ENCODE measurements at places on chromosomes 12 and 14. TPM values are rescaled to one million over a fixed set of nuclear protein-coding genes. Genes with fewer than 3 reads are reported as not detected.
A peak's percentile ranks its signal among the peaks of the same experiment; 100 is the strongest.

The PHLDA1 gene
- total RNA-seq: 46.8 TPM

The SCN8A gene
- 3.4 TPM for total RNA-seq

The MYO1H gene
- total RNA-seq: not detected

- H3K4me3 ChIP-seq: no peak overlapping the region
- no peaks in the 10 kb centered on the region for H3K36me3 ChIP-seq
- DNase-seq: no peak
These were observed 11.2 kb downstream of the MOK start for GRCh38 chr14:102293781-102294180.

DNA sequence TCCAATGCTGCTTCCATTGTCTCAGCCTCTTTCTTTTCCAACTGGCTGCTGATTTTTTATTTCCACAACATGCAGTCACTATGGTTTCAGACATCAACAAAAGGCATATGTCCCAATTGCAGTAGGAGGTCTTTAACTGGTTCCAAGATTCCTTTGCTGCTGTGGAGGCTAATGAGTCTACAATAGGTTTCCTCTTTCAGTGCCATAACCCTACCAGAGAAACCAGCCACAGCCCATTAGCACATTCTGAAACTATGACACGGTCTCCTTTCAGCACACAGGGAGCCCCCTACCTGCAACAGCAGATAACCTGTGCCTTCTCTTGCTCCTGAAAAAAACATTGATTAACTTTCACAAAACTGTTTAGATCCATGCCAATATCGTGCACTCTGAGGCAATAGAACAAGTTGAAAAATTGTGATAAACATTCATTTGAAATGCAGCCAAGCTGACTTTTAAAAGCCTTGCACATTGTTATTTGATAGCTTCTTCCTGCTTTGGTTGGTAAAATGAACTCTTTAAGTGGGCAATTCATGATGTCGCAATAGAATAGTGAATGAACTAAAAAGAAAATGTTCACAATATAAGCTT lies 32.4 kb downstream of the PLEKHG7 start:
- DNase-seq: no peak
- no peak overlapping the region for H3K4me3 ChIP-seq
- no peaks in the 10 kb centered on the region for H3K36me3 ChIP-seq
- H3K4me1 ChIP-seq: no peaks in the 10 kb centered on the region
- no peaks in the 10 kb centered on the region for H3K27me3 ChIP-seq

DNA sequence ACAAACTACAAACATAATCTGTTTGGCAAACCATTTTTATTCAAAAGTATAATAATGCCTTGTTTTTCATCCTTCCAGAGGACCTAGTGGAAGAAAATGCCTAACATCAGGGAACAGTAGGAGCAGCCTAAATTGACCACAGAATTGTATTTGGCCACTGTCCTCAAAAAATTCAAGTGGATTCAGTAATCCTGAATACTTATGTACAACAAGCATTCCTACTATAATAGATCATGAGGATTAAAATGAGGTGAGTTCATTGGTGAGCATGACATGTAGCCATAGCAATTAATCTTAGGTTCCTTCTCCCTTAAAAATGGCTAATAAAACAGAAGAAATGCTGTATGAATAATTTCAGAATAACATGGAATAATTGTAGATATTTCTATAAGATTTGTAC lies 209.3 kb downstream of the DAD1 start:
- H3K27me3 ChIP-seq: no peaks in the 10 kb centered on the region
- no peak overlapping the region for H3K27ac ChIP-seq
- no peaks in the 10 kb centered on the region for H3K4me1 ChIP-seq

GRCh38 chr14:56745097-56745496 lies 65.2 kb downstream of the OTX2 start:
- H3K36me3 ChIP-seq: no peaks in the 10 kb centered on the region
- H3K27ac ChIP-seq: no peak overlapping the region

DNA sequence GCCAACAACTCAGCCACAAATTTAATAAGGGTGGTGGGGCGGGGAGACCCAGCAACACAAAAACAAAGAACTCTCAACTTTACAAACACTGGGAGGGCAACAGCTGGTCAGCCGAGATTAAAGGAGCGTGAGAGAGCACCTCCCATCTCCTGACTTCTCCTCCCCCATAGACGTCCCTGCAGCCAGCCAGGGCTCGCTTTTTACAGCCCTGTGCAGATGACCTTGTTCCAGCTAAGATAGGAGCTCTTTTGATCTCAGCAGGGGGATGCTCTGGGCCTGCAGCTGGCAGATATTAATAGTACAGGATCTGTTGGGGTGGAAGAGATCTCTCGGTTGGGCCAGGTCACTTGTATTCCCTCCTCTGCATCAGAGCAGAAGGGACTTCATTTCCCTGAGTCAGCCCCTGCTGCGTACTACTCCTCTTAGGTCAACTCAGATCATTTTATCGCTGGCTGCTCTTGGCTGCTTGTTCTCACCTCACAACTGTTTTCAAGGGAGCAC lies 475.8 kb downstream of the RAD51B start:
- H3K27me3 ChIP-seq: no peaks in the 10 kb centered on the region
- DNase-seq: peak; percentile 76
- H3K36me3 ChIP-seq: no peaks in the 10 kb centered on the region
- no peak overlapping the region for H3K27ac ChIP-seq

DNA sequence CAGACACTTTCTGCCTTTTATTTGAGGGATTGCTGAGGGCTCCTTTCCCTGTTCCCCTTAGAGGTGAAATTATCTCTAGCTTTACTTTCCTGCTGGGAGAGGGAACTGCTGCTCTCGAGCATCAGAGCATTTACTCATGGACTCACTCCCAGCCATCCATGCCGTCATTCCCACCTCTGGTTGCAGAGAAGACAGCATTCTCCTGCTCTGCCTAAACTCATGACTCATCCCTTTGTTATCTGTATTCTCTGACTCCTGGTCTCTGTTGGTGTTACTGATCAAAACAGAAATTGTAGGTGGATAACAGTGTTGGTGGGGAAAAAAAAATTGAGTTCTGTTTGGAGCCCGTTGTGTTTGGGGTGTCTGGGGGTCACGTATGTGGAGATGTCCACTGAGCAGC lies 159.3 kb downstream of the TTC8 start:
- no peak overlapping the region for H3K4me3 ChIP-seq
- no peaks in the 10 kb centered on the region for H3K36me3 ChIP-seq
- no peak overlapping the region for H3K27ac ChIP-seq
- H3K4me1 ChIP-seq: no peaks in the 10 kb centered on the region

- DNase-seq: no peak
- H3K36me3 ChIP-seq: no peaks in the 10 kb centered on the region
- H3K27me3 ChIP-seq: no peaks in the 10 kb centered on the region
- H3K4me3 ChIP-seq: no peak overlapping the region
- H3K27ac ChIP-seq: no peak overlapping the region
- no peaks in the 10 kb centered on the region for H3K4me1 ChIP-seq
These were observed 263.0 kb upstream of the G2E3 start for GRCh38 chr14:30295980-30296379.

DNA sequence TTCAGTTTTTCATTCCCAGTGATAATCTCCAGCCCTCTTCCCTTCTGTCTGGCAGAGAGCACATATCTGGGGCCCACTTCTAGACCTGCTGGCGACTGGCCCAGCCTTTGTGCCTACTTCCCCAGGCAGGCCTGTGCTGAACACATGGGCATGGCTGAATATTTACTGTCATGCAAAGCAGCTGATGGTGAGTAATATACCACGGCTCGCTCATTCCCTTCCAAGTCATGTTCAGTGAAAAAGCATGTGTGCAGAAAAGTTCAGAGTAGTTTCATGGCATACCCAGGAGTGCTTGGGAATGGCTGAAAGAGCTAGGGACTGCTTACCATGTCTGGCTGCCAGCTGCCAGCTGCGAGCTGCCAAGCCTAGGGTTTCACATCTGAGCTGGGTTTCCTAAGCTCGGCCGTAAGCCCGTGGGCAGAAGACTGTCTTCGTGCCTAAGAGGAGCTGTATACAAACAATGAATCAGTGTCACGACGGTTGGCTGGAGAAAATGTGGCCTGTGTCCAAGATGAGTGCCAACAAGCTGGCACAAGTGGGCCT lies 179.9 kb upstream of the PELI2 start:
- no peaks in the 10 kb centered on the region for H3K27me3 ChIP-seq
- DNase-seq: no peak
- no peak overlapping the region for H3K4me3 ChIP-seq
- no peak overlapping the region for H3K27ac ChIP-seq
- no peaks in the 10 kb centered on the region for H3K4me1 ChIP-seq

GRCh38 chr12:131755305-131756113 lies 44.6 kb downstream of the SFSWAP start:
- no peak overlapping the region for H3K27ac ChIP-seq
- H3K4me1 ChIP-seq: no peaks in the 10 kb centered on the region
- no peak overlapping the region for H3K4me3 ChIP-seq

GRCh38 chr12:78191611-78192010 lies 360.9 kb downstream of the NAV3 start:
- H3K4me1 ChIP-seq: no peaks in the 10 kb centered on the region
- H3K27ac ChIP-seq: no peak overlapping the region
- no peak for DNase-seq
- no peaks in the 10 kb centered on the region for H3K27me3 ChIP-seq
- H3K4me3 ChIP-seq: no peak overlapping the region

DNA sequence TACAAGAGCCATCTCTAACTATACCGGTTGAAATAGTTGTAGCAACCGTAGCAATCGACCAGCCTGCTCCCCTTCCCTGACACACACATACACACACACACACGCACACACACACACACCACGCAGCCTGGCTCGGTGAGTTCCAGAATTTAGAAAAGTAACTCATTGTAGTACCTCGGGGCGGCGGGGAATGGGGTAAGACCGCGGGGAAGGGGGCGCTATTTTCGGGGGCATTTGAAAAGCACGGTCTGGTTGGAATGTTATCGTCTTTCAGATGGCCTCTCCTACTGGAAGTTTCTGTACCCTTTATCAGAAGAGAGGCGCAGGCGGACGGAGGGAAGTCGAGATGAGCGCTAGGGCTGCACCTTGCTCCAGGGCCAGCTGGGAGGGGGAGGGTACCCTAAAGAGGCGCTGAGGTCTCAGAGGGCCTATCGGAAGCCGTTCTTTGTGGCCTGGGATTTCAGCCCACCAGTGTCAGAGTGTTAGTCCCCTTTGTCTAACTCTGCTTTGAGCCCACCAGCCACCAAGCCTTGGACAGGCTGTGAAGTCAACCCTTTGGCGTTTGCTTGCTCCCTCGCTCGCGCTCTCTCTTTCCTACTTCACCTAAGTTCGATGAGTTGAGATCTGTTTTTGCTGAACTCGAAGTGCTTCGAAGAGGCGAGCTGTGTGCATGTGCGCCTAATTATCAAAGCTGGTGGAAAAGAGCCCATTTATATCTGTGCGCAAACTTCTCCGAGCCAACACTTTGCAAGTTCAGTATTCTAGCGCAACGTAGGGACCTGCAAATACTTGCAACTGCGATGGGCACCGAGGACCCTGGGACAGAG lies 837 bp downstream of the COL2A1 start:
- peaks cover 21% of the 10 kb centered on the region for H3K4me1 ChIP-seq
- H3K27me3 ChIP-seq: peaks cover 46% of the 10 kb centered on the region
- no peaks in the 10 kb centered on the region for H3K36me3 ChIP-seq
- no peak overlapping the region for H3K4me3 ChIP-seq
- no peak for DNase-seq

- no peaks in the 10 kb centered on the region for H3K27me3 ChIP-seq
- no peaks in the 10 kb centered on the region for H3K36me3 ChIP-seq
- H3K27ac ChIP-seq: no peak overlapping the region
- H3K4me1 ChIP-seq: peaks cover 33% of the 10 kb centered on the region
These were observed 1.8 kb downstream of the IGFBP6 start for GRCh38 chr12:53099071-53099882.

GRCh38 chr12:40157336-40157735 lies 51.5 kb upstream of the SLC2A13 start:
- DNase-seq: no peak
- H3K27ac ChIP-seq: no peak overlapping the region
- H3K4me1 ChIP-seq: peaks cover 3% of the 10 kb centered on the region
- H3K27me3 ChIP-seq: no peaks in the 10 kb centered on the region
- no peaks in the 10 kb centered on the region for H3K36me3 ChIP-seq

GRCh38 chr12:97335115-97335514 lies 127.5 kb upstream of the RMST start:
- no peaks in the 10 kb centered on the region for H3K4me1 ChIP-seq
- DNase-seq: no peak
- H3K36me3 ChIP-seq: no peaks in the 10 kb centered on the region

- no peaks in the 10 kb centered on the region for H3K4me1 ChIP-seq
- no peak for DNase-seq
- no peak overlapping the region for H3K4me3 ChIP-seq
- H3K36me3 ChIP-seq: no peaks in the 10 kb centered on the region
- no peaks in the 10 kb centered on the region for H3K27me3 ChIP-seq
These were observed 1.9 kb downstream of the RIOX1 start for GRCh38 chr14:73492670-73493069.

DNA sequence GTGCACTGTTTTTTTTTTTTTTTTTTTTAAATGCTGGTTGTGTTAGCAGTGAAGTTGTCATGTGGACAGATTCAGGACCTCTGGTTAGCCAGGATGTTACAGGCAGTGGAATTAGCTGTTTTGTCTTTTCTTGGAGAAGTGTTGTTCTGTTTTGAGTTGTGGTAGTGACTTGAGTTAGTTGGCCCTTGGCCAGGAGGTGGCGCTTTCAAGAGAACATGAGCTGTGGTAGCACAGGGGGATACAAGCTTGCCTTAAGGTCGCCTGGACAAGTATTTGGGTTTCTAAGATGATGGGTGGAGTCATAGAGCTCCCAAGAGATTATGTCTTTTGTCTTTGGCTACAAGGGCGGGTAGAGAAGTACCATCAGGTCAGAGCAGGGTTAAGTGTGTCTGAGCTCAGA lies 33.3 kb upstream of the CCDC198 start:
- H3K36me3 ChIP-seq: no peaks in the 10 kb centered on the region
- H3K4me1 ChIP-seq: no peaks in the 10 kb centered on the region
- H3K4me3 ChIP-seq: no peak overlapping the region
- no peaks in the 10 kb centered on the region for H3K27me3 ChIP-seq
- DNase-seq: no peak

GRCh38 chr12:71469258-71469750 lies 29.7 kb downstream of the LGR5 start:
- no peaks in the 10 kb centered on the region for H3K4me1 ChIP-seq
- DNase-seq: peak; percentile 19
- no peak overlapping the region for H3K27ac ChIP-seq

- peak overlapping the region; percentile 36 for H3K27ac ChIP-seq
- H3K4me3 ChIP-seq: no peak overlapping the region
- no peaks in the 10 kb centered on the region for H3K27me3 ChIP-seq
- H3K4me1 ChIP-seq: peaks cover 6% of the 10 kb centered on the region
- DNase-seq: peak; percentile 86
These were observed 5.2 kb upstream of the CNPY2 start for GRCh38 chr12:56321027-56321426.

DNA sequence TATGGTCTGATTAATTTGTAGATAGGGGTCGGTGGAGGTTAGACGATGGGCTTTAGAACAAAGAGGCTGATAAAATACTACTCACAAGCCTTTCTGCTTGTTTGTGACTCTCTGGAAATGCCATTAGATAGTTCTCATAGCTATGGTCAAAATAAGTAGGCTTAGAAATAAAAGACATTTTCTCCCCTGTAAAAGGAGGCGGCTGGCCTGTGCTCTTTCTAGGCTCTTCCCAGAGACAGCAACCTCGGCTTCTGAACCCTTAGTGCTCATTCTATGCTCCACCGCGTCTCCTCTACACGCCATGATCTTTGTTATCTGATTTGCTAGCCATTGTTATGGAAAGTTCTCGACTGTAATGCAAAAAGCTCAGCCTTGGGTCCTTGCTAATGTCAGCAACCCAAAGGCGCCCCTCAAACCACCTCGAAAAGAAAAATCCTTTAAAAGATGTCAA lies 64.5 kb downstream of the CRADD start:
- DNase-seq: no peak
- H3K4me3 ChIP-seq: peak overlapping the region; percentile 87
- H3K4me1 ChIP-seq: peaks cover 34% of the 10 kb centered on the region
- peak overlapping the region; percentile 89 for H3K27ac ChIP-seq
- H3K27me3 ChIP-seq: no peaks in the 10 kb centered on the region

Data from adrenal gland (tissue), 19 donors.